Natural killer cell (primary cell): ENCODE measurements at places on chromosomes 11 and 22.

GRCh38 chr11:110486156-110486555, 56.4 kb downstream of the FDX1 start:
- DNase-seq, result no peak

GRCh38 chr11:5703741-5704536, 14.3 kb downstream of the TRIM22 start:
- no peak for DNase-seq

GRCh38 chr11:134519788-134520187, 107.7 kb upstream of the B3GAT1 start:
- DNase-seq, result no peak

DNA sequence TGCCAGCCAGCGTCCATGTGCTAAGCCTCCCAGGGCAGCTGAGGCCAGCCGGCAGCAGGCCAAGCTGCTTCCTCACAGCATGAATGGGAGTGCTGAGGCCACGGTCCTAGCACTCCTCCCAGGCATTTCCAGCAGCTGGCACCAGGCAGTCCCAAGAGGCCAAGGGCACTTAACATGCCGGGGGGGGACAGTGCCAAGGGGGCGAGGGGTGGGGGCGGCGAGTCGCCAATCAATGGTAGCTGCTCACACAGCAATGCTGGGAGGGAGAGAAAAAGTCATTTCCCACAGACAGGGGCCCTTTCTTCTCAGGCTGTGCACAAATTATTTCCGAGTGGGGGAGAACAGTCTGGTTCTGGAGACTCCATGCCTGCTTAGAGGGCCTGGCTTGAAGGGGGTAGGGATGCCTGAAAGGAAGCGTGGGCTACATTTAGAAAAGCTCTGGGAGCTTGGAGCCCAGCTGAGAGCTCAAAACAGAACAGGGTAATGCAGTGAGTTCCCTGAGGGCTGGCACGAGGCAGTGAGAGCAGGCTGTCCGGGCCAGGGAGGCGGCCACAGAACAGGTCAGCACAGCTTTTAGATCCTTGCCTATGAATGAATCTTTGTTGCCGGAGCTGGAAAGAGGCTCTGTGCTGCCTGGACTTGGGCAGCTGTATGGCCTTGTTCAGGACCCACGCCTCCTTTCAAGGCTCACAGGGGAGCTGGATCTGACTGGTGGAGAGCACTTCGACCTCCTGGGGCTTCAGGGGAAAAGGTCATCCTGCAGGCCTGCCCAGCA, 14.4 kb upstream of the TBC1D10A start:
- DNase-seq, result no peak

GRCh38 chr11:9626496-9627394, 37.1 kb upstream of the SWAP70 start:
- DNase-seq, result no peak

- DNase-seq, result no peak
These were observed 65.6 kb downstream of the PPFIBP2 start for GRCh38 chr11:7579361-7579791.

- no peak for DNase-seq
These were observed 17.3 kb downstream of the MS4A6A start for GRCh38 chr11:60165538-60165937.

DNA sequence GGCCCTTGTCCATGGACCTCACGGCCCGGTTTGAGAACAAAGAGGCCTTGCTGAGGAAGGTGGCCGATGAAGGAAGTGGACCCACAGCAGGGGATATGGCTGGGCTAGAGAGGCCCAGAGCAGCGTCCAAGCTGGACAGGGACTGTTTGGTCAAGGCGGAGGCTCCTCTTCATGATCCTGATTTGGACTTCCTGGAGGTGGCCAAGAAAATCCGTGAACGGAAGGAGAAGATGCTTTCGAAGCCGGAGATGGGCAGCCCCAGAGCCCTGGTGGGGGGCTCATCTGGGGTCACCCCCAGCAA, 76.3 kb downstream of the KIAA1671 start:
- DNase-seq, result no peak

GRCh38 chr11:2886191-2886894, 768 bp upstream of the CDKN1C start:
- peak; percentile 50 for DNase-seq

DNA sequence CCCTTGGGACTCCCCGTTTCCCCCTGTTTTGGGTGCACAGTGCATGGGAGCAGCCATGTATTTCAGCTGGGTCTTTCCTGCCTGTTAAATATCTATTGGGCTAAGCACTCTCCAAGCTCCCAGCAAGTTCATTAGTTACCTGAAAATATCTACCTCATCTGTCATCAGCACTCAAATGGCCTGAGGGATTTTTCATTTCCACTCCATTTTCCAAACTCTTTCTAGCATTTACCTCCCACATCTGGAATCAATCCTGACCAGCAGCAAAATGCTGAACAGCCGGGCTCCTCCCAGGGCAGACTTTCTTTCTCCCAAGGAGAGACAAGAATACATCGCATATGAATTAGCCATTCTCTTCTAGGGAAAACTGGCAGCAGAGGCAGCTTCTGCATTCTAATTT, 273.5 kb upstream of the MPPED2 start:
- no peak for DNase-seq
